Stimulated activated CD4-positive, alpha-beta T cell treated with anti-CD3 and anti-CD28 coated beads, Interleukin-12 subunit alpha, Interleukin-12 subunit beta, amount 100 ng/mL, for 4 hours (primary cell): ENCODE measurements at places on chromosomes 7 and 10.
A peak's percentile ranks its signal among the peaks of the same experiment; 100 is the strongest.

DNA sequence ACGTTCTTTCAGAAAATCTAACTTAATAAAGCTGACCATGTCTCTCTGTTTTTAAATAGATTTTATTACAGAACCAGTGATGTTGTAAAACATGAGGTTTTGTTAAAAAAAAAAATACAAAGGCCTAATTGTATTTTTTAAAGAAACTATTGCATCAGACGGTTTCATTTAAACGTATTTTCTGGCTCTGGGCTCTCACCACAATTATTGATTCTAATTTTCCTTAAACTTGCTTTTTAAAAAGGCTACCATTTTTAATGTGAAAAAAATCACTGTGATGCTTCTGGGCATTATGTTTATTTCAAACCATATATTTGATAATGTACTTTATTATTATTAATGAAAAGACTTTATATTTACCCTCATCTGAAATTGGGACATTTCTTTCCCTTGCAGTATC is 94.3 kb downstream of the CABCOCO1 start:
- DNase-seq, result no peak

DNA sequence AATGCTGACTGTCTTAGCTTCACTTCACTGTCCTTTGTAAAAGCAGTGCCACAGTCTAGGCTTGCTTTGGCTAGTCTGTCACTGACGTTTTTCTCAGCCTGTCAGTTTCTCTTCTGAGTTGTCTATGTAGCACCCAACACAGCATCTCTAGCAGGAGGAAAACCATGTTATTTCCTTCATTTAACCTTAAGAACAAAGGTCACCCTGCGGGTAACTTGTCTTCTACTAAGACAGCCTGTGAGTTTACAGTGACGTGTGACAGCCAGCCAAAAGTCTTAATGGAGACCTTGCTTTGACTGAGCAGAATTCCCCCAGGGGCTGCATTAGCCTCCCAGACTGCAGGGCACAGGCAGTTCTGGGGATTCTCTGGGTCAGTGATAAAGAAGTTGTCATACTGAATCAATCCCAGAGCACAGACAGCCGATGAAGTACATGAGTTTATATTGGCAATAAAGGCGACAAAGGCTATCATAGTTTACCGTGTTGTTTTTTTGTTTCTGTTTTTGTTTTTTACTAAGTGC is 296.0 kb upstream of the KIAA1217 start:
- no peak for DNase-seq

GRCh38 chr10:32317795-32318357 is 29.1 kb downstream of the EPC1 start:
- no peak for DNase-seq

- DNase-seq, result no peak
These were observed 3.3 kb upstream of the GRIFIN start for GRCh38 chr7:2479276-2480069.

DNA sequence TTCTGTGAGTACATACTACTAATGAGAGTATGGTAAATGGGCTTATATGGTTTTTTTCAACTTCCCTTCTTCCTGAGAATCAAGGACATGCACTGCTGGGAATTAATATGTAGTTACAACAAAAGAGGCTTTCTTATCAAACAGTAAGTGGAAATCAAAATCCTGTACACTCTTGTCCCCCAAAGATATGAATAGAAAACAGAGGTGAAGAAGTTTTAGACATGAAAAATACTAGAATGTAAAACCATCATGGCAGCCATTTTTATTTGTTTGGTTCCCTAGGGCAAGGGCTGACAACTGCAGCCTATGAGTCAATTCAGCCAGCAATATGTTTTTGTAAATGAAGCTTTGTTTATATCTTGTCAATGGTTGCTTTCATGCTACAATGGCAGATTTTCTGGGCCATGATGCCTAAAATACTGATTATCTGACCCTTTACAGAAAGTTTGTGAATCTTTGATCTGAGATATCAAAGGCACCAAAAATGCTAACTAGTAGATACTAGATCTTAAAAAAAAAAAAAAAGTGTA is 422.4 kb downstream of the PARD3 start:
- no peak for DNase-seq

DNA sequence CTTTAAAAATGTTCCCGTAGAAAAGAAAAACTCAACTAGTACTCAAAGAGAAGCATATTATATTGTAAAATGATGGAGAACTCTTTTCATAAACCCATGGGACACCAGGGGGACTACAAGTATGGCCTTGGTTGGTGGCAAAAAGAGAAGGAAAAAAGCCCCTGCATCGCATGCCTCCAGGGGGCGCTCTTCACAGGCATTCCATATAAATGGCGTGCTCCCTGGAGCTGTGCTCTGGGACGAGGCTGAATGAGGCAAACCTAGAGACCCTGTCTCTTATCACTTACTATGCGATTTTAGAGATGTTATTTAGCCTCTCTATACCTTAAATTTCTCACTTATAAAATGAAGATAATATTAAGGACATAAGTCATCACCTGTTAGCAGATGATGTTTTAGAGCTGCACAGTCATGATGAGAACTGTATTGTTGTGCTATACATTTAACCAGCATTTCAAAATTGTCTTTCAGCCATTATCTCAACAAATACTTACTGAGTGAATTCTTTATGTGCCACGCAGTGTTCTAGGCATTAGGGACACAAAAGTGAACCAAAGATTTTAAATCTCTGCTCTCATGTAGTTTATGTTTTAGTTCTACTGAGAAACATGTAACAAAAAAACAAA is 105.8 kb downstream of the ARHGAP21 start:
- peak; percentile 35 for DNase-seq
